ENCODE measurements at places on chromosomes 5 and 9. TPM values are rescaled to one million over a fixed set of nuclear protein-coding genes. Genes with fewer than 3 reads are reported as not detected.

GRCh38 chr5:142961440-142962173 lies 191.4 kb downstream of the ARHGAP26 start:
- DNase-seq, result no peak

- no peak for DNase-seq
Measured at GRCh38 chr9:73056245-73056644, 95.4 kb upstream of the ANXA1 start.

DNA sequence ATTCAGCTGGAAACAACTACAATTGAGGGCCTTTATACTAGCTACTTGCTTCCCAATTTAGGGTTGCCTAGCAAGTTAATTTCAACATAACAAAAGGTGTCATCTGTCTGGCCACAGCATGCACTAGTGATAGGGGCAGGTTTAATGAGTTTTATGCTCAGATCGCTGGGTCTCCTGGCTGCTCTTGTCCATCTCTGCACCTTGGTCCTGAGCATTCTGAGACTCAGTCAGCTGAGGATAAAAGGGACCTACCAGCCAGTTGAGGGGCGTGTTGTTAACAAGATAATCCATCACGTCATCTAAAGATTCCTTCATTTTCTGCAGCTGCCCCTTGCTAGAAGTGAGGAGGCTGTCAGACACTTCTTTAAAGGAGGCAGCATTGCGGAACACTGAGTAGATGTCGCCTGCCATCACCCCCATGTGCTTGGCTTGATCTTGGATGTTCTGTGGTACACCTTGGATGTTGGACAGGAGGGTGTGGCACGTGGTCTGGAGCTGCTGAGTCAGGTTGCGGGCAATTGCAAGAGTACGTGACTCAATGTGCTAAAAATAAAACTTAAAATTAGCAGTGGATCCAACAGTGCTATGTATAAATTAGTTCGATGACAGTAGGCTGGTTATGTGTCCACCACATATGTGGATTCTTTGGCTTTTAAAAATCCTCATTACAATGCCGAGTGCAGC lies 11.0 kb downstream of the PLIN2 start:
- DNase-seq, result no peak

DNA sequence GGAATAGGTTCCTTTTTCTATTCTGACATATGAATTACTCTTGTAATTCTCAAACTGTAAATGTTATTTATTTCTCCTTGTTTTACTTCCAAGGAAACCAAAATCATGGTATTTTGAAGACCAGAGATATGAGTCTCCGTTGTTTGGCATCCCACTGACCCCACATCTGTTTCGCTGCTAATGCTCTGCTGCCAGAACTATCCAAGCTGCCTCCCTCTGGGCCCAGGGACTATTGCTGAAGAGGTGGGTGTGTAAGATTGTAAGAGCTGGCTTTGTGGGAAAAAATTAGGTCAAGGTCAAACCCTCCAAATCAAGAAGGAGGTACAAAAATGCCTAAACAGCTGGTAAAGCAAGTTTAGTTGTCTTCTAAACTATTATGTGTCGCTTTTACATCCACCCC lies 129.4 kb upstream of the MYO10 start:
- DNase-seq, result no peak

EPB41L4A gene
- 0.11 TPM for total RNA-seq

Data from SJSA1 (cell line).